ENCODE measurements at places on chromosomes 13 and 19.

DNA sequence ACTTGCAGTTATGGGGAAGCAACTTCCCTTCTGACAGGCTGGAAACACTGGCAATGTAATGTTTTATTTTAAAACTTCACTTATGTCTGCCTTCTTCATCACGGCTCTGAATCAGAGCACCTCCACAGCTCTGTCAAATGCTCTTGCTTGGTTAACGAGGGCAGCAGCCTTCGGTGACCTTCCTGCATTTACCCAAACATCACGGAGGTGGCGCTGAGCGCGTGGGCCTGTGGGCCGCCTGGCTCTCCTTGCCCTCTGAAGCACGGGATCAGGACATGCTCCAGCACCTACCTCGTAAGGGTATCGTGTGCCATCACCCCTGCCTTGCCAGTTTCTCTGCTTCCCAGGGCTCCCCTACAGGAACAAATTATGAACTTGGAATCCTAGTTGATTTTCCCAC, 310.0 kb downstream of the TEX29 start:
- DNase-seq: no peak

- DNase-seq: peak; percentile 26
These were observed 829 bp downstream of the B3GLCT start for GRCh38 chr13:31200637-31200971.

DNA sequence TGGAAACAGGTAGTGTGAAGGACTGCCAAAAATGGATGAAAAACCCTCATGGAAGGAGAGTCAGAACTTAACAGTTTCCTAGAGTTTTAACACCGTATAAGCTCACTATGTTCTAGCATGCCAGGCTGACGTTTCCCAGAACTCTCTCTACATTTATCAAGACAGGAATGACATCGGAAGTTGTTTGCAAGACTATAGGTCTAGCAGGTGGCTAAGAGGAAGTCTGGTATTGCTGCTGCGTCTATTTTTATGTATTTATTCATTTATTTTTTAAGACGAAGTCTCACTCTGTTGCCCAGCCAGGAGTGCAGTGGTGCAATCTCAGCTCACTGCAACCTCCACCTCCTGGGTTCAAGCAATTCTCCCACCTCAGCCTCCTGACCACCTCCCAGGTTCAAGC, 20.5 kb upstream of the ARL11 start:
- no peak for DNase-seq

DNA sequence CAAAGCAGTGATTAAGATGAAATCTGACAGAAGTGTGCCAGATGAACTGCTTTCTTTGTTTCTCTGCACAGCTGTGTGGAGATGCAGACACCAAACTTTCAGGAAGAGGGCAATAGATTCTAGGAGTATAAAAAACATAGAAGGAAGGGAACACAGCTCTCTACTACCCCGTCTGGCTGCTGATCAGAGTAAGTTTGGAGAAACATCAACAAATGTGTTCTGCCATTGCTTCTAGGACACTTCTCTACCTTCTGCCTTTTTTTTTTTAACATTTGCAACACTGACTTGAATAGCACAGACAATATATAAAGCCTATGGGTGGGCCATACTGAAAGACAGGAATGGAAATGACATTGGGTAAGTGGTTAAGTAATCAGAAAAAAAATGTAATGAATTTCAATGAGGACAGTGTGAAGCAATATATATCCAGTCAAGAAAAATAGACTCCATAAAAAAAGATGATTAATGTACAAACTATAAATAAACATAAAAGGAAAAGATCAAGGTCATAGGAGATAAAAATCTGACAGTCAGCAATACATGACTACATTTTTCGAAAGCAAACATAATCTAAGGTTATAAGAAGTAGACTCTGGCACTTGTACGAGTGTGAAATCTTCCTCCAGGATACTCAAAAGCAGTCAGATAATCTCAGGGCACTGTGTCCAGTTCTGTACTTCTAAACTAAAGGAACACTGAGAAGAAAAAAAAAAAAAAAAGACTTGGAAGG, 21.4 kb downstream of the NUFIP1 start:
- no peak for DNase-seq

DNA sequence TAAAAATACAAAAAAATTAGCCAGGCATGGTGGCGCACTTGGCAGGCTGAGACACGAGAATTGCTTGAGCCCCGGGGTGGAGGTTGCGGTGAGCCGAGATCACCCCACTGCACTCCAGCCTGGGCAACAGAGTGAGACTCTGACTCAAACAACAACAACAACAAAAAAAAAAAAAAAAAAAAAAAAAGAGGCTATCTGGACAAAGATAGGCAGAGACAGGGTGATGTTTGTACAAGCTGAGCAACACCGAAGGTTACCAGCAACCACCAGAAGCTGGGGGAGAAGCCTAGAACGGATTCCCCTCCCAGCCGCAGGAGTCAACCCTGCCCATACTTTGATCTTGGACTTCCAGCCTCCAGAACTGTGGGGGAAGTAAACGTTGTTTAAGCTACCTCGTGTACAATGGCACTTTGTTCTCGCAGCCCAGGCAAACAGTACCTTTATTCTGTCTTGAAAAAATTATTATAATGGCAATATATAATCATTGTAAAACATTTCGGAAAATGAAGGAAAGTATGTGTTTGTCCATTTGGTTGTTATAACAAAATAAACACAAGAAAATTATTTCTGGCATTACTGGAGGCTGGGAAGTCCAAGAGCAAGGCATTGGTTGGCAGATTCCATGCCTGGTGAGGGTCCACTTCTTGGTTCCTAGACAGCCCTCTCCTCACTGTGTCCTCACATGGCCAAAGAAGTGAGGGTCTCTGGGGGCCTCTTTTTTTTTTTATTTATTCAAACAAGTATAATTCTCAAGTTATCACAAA, 39.8 kb upstream of the LATS2 start:
- no peak for DNase-seq

- no peak for DNase-seq
These were observed 6.9 kb upstream of the EMP3 start for GRCh38 chr19:48318286-48318987.

DNA sequence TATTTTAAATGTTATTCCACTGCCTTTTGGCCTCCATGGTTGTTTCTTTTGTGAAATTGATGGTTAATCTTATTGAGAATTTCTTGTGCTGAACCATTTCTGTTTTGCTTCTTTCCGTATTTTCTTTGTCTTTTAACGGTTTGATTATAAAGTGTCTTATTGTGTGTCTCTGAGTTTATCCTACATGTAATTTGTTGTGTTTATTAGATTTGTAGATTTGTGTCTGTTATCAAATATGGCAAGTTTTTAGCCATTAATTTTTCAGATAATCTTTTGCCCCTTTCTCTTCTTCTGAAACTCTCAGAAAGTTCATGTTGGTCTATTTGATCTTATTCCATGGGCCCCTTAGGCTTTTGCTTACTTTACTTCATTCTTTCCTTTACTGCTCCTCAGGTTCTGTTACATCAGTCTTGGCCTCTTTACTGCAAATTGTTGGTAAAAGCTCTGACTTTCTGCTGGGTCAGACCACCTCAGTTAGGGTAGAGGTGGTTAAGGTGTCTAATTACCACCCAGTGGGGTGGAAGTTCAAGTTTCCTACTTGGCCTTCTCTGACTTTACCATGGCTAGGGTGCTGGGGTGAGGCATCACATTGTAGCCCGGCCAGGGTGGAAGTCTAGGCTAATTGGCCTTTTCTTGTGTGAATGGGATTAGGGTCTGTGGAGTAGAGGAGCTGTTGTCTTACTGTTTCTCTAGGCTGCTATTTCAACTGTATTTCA, 58.3 kb downstream of the ZMYM2 start:
- no peak for DNase-seq

GRCh38 chr13:101554420-101555125, 102.1 kb downstream of the ITGBL1 start:
- DNase-seq: no peak

- no peak for DNase-seq
These were observed 29.2 kb upstream of the ARGLU1 start for GRCh38 chr13:106597186-106597585.
